Smooth muscle cell of the brain vasculature (primary cell): ENCODE measurements at places on chromosomes 7 and 10.
A peak's percentile ranks its signal among the peaks of the same experiment; 100 is the strongest.

- DNase-seq, result no peak
Observed at GRCh38 chr7:101550641-101551541, 78.2 kb downstream of the MYL10 start.

DNA sequence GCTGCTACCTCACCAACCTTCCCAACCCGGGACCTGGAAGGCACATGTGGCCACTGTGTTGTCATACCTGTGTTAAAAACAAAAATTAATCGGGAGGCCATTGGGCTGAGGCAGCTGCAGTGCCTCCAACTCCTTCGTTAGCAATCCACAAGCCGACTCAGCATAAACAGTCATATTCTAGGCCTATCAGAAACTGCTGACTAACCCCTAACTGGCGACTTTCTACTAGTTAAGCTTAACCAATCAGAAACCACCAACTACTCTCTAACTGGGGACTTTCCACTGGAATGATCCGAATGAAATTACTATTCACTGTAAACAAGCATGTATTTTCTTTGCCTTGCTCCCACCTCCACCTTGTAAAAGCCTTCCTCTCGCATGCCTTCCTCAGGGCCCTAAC lies 14.1 kb upstream of the TMEM72 start:
- no peak for DNase-seq

- DNase-seq, result no peak
Observed at GRCh38 chr7:81779706-81780105, 9.9 kb upstream of the HGF start.

DNA sequence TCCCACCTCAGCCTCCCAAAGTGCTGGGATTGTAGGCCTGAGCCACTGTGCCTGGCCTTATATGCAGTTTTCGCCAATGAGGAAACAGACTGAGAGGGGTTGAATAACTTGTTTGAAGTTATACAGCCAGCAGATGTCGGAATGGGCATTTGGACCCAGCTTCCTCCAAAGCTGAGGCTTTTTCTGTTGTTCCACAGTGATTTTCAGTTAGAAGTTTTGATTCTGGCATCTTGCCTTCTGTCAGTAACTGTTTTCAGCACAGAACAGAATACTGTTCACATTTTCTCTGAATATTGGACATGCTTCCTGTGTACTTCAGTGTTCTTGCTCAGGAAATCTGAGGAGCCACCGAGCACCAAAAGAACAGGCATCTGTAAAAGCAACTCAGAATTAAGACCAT lies 287.2 kb downstream of the CAMK1D start:
- DNase-seq, result no peak

- DNase-seq, result no peak
Observed at GRCh38 chr7:82273886-82274285, 169.7 kb downstream of the CACNA2D1 start.

DNA sequence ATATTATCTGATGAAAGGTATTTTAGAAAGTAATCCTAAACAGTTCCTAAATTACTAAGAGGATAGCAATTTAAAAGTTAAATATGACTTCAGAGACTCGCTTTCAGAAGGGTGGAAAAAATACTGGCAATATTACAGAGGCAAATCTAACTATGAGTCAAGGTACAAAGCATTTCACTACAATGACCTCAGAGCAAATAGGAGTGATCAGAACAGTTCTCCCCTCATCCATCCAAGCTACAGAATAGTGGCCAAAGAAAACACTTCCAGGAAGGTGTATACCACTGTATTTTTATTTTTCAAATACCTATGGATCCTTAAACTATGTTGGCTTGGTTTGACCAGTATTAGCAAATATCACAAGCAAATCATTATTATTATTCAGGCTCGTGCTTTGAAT lies 112.8 kb upstream of the ODAD2 start:
- DNase-seq, result no peak

DNA sequence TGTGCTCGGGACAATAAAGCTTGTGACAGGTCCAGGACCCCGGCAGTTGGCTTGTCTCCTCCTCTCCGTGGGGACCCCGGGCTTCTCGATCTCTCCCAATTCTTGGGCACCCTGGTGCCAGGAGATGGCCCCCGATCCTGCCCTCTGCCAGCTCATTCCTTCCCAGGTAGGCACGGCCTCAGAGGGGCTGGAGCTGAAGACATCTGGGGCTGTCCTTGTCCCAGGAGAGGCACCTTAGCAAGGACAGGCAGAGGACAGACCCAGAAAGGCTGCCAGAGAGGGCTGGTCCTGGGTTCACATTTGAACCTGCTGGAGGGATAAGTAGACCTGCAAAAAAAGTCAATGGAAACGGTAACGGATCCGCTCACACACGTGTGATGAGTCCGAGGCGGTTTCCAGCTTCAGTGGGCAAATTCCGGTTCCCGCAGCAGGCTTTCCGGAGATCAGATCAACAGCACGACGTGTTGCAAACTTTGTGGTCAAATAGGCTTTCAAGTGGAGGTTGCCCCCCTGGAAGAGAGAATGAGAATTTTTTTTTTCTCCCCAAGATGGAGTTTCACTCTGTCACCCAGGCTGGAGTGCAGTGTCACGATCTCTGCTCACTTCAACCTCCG lies 47.7 kb upstream of the GTF2IRD1 start:
- DNase-seq, result no peak

- no peak for DNase-seq
Observed at GRCh38 chr7:154860621-154861375, 142.1 kb downstream of the PAXIP1 start.

GRCh38 chr7:44460325-44460724 lies 30.1 kb downstream of the NUDCD3 start:
- DNase-seq, result no peak

DNA sequence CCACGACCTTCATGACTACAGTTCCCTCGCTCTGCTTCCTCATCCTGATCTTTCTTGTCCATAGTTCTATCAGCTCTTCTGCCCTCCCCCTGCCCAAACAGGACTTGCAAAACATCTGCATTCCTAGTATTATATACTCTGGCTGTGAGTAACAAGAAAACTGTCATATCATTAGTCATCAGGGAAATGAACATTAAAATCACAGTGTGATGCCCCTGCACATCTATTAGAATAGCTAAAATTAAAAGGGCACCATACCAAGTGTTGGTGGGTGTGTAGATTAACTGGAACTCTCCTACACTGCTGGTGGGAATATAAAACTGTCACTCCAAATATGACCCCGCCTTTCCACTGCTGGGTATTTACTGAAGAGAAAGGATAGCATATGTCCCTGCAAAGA lies 141.8 kb downstream of the C7orf25 start:
- DNase-seq, result no peak

DNA sequence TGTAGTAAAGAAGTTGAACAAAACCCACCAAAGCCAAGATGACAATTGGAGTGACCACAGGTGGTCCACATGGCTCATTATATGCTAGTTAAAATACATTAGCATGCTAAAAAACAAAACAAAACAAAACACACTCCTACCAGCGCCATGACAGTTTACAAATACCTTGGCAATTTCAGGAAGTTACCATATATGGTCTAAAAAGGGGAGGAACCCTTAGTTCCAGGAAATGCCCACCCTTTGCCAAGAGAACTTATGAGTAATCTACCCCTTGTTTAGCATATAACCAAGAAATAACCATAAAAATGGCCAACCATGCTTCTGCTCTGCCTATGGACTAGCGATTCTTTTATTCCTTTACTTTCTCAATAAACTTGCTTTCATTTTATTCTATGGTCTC lies 979.1 kb upstream of the POT1 start:
- DNase-seq, result no peak

GRCh38 chr7:47389171-47389922 lies 192.6 kb downstream of the TNS3 start:
- no peak for DNase-seq

DNA sequence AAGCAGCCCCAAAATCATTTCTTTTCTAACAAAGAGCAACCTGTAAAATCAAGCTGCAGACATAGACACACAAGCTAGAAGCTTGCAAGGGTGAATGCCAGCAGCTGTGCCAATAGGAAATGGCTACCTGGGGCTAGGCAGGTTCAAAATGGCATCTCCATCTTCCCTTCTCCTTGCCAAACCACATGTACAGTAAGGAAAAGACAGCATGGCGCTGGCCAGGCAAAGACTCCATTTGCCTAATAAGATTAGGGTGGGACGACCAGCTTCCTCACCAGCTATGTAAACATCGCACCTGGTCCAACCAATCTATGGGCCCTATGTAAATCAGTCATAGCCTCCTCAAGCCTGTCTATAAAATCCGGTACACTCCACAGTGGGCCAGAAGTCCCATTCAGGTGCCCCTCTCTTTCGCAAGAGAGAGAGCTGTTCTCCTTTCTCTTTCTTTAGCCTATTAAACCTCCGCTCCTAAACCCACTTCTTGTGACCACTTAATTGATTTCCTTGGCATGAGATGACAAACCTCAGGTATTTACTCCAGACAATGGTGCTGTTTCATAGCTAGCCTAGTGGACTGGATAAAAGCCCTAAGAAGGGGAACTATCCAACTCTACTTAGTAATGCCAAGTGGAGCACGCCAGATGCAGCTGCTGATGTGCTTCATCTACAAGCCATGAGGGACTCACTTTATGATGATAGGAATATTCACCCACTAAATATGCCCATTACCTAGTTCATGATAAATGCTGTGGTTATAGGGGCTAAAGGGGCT lies 44.1 kb downstream of the HTR7 start:
- no peak for DNase-seq

GRCh38 chr10:49616421-49617101 lies 2.7 kb downstream of the CHAT start:
- no peak for DNase-seq

DNA sequence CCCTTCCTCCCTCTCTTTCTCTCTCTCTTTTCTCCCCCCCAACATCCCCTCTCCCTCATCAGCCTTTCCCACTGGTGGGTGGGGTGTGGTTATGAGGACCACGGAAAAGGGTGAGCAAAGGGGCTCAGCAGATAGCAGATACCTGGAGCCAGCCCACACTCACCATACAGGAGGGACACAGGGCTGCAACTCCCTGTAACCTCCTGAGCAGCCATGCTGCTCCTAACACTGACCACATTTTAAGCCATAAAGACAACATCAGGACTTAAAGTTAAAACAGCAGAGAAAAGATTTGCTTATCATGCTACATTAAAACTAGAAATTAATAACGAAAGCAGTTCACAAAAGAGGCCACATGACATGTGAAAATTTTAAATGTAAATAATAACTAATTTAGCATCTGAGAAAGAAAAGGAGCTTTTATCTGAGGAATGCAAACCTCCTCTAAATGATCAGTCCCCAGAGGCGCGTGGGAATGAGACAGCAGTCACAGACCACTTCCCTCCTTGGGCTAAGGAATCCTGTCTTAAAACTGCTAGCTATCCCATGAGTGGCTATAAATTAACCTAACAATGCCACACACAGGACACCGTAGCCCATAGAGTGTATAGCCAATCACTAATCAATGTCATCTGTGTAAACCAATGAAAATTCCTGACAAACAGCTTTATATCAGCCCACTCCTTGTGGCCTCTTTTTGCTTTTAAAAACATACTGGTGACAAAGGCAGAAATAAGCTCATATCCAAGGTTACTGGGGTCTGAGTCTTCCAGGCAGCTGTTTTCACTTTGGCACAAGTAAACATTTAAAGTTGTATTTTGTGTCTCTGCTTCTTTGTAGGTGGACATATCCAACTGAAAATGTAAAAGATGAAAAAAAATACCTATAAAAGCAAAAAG lies 33.3 kb downstream of the PKD1L1 start:
- DNase-seq, result no peak

- DNase-seq, result no peak
Observed at GRCh38 chr10:85280014-85280413, 951.6 kb downstream of the CCSER2 start.

- peak; percentile 67 for DNase-seq
Observed at GRCh38 chr7:4738711-4739527, 36.5 kb upstream of the AP5Z1 start.

DNA sequence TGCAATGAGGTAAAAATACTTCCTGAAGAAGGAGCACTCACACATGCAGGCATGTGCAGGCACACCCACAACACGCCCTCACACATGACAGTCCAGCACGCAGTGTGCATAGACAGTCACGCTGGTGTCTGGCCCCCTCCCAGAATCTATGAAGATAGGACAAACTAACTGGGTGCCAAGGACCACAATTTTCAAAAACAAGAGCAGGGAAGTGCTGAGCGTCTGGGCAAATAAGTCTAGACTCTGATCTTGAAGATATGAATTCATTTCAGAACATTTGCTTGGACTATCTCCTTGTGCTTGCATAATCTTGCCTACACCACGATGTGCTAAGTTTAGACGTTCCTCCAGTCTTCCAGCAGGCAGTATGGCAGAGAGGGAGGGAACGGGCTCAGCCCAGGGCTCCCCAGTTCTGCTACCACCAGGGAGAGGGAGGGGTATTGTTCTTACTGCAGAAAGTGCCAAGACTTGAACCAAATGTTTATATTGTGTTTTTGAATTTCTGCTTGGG lies 276.5 kb upstream of the KLF6 start:
- no peak for DNase-seq

- DNase-seq, result no peak
Observed at GRCh38 chr10:109866995-109867635, 56.2 kb downstream of the XPNPEP1 start.
